ENCODE measurements at places on chromosomes 12 and 14. TPM values are rescaled to one million over a fixed set of nuclear protein-coding genes. Genes with fewer than 3 reads are reported as not detected.

IL22 gene
- polyA plus RNA-seq, result not detected

PRIMA1 gene
- polyA plus RNA-seq, result 0.69 TPM

DEPDC4 gene
- 4.7 TPM for polyA plus RNA-seq

- H3K4me1 ChIP-seq, result peaks cover 7% of the 10 kb centered on the region
- H3K4me3 ChIP-seq, result no peak overlapping the region
- DNase-seq, result no peak
- H3K27me3 ChIP-seq, result no peaks in the 10 kb centered on the region
- no peaks in the 10 kb centered on the region for H3K36me3 ChIP-seq
These were observed 28.2 kb downstream of the FGF6 start for GRCh38 chr12:4417455-4417854.

TOMM20L gene
- 2.2 TPM for polyA plus RNA-seq

LRRC9 gene
- 1.4 TPM for polyA plus RNA-seq
